ENCODE measurements at places on chromosomes 3 and 15.

GRCh38 chr15:39429898-39430357 is 151.0 kb upstream of the THBS1 start:
- no peak overlapping the region for H3K4me3 ChIP-seq
- no peaks in the 10 kb centered on the region for H3K36me3 ChIP-seq
- H3K27me3 ChIP-seq = no peaks in the 10 kb centered on the region
- no peak for DNase-seq
- no peak overlapping the region for H3K27ac ChIP-seq
- no peaks in the 10 kb centered on the region for H3K4me1 ChIP-seq

DNA sequence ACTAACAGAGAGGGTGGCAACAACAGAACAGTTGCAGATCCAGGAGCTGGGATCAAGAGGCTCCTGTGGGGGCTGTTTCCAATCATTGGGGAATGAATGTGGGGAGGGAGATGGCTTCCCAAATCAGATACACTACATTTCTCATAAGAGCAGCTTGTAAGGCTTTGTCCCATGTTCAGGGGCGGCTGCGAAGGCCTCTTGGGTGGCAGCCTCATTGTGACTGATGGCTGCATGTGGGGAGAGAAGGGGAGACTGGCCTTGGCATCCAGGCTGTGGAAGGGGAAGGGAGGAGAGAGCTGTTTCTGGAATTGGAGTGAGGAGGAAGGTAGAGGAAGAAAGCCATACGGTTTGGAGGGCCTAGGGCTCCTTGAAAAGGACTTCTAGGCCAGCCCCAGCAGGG is 326.6 kb upstream of the RGMA start:
- H3K27me3 ChIP-seq = no peaks in the 10 kb centered on the region
- H3K4me3 ChIP-seq = no peak overlapping the region
- no peaks in the 10 kb centered on the region for H3K36me3 ChIP-seq
- no peak overlapping the region for H3K27ac ChIP-seq
- H3K4me1 ChIP-seq = peaks cover 3% of the 10 kb centered on the region

DNA sequence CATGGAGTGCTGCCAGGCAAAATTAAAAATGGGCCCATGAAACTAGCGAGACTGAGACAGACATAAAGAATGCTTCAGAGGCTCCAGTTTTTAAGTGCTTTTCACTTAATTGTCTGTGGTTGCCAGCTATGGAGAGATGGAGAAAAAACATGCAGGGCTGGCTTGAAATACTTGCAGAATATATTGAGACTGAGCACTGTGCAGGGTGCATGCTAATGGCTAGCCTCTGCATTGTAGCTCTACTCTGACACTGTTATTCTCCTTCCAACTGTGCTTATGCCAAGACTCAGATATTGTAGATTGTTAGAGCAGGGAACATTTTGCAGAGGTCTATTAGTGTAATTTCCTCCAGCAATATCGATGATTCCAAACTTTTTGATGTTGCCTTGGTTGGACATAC is 735.0 kb downstream of the PDCD6IP start:
- DNase-seq = no peak
- H3K36me3 ChIP-seq = no peaks in the 10 kb centered on the region
- H3K27ac ChIP-seq = no peak overlapping the region
- H3K27me3 ChIP-seq = no peaks in the 10 kb centered on the region

DNA sequence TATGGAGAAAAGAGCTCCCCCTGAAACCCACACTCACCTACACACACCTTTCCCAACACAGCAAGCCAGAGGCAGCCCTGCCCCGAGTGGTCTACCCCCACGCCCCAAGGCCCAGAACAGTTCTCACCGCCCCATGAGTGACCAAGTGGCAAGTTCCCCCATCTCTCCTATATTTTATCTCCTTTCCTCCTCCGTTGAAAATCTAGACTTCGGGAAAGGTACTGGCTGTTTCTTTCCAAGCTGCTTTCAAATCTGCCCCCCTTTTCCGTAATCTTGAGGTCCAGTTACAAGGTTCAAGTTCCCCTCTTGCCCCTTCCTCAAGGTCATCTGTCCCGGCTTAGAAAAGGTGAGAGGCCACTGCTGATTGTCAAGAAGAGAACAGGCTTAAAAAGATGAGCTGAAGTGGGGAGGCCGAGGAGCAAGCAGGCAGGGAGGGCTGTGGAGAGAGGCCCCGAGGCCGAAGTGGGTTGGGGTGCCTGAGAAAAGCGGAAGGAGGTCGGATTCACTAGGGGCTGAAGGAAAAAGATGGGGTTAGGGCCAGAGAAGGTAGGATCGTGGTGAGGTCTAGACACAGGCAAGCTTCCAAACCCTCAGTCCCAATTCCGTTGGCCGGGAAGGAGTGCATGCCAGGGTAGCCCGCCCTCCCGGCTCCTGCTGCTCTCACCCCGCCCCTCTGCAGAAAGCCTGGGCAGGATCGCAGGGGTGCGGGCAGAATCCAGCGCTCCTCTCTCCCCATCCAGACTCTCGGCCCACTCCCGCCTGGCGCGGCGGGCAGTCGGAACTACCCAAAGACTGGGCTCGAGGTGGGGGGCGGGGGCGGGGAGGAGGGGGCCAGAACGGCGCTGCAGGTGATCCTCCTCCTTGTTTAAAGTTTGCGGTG is 1.7 kb downstream of the SEMA5B start:
- no peak overlapping the region for H3K27ac ChIP-seq

Measured in mesendoderm (in vitro differentiated cells).